ENCODE measurements at places on chromosomes 2 and 18. TPM values are rescaled to one million over a fixed set of nuclear protein-coding genes. Genes with fewer than 3 reads are reported as not detected.

- peaks cover 39% of the 10 kb centered on the region for H3K36me3 ChIP-seq
- no peak overlapping the region for H3K27ac ChIP-seq
- H3K27me3 ChIP-seq: no peaks in the 10 kb centered on the region
- DNase-seq: no peak
These were observed 49.0 kb downstream of the PIAS2 start for GRCh38 chr18:46868169-46868921.

- no peak overlapping the region for H3K4me3 ChIP-seq
- H3K4me1 ChIP-seq: no peaks in the 10 kb centered on the region
These were observed 329.3 kb downstream of the C1D start for GRCh38 chr2:67733517-67733916.

GRCh38 chr2:59232394-59233165, 991.5 kb upstream of the FANCL start:
- no peaks in the 10 kb centered on the region for H3K4me1 ChIP-seq
- H3K36me3 ChIP-seq: no peaks in the 10 kb centered on the region
- H3K27ac ChIP-seq: no peak overlapping the region
- no peaks in the 10 kb centered on the region for H3K27me3 ChIP-seq
- DNase-seq: no peak

- H3K4me3 ChIP-seq: no peak overlapping the region
- H3K4me1 ChIP-seq: no peaks in the 10 kb centered on the region
- no peaks in the 10 kb centered on the region for H3K36me3 ChIP-seq
- DNase-seq: no peak
These were observed 19.0 kb upstream of the NPAS2 start for GRCh38 chr2:100800915-100801314.

DNA sequence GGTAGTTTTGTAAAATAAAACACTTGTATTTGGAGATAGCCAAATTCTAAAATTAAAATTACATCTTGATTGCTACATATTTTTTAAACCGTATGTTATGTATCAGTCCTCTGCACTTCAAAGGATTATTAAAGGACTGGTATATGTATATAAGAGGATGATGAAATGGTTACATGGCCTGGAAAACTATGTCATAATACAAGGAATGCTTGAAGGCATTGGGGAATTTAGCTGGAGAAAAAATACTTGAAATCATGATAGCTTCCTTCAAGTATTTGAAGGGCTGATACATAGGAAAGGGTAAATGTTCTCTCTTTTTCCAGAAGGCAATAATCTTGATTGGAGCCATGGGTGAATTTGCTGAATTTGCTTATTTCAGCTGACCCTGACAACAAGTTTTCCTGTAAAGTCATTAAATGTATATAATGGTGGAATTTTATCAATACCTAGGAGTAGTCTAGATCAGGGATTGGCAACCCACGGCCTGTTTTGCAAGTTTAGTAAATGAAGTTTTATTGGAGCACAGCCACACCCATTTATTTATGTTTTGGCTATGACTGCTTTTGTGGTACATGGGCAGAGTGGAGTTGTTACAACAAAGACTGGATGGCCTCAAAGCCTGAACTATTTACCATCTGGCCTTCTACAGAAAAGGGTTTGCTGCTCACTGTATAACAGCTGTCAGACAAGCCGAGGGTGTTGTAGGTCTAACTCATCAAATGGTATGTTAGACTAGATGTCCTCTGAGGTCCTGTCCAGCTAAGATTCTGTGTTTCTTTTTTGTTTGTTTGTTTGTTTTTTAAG, 34.4 kb downstream of the ACYP2 start:
- no peak for DNase-seq
- H3K4me1 ChIP-seq: no peaks in the 10 kb centered on the region
- H3K36me3 ChIP-seq: no peaks in the 10 kb centered on the region
- no peak overlapping the region for H3K4me3 ChIP-seq
- H3K27me3 ChIP-seq: no peaks in the 10 kb centered on the region

DNA sequence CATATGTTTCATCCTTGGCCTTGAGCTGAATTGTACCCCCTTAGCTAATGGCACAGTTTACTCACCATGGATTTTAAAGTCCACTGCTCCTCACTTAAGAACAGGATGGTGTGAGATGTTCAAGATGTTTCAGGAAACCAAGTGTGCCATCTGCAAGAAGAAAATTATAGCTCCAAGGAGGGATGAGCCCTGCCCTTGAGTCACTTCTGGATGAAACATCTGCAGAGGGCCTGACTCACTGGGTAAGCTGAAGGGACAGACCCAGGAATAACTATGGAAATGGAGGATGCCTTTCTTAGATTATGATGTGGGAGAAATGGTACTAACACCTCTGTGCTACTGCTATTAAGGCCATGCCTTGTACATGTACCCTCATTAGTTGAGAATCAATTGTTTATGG, 6.4 kb downstream of the MARS2 start:
- peaks cover 42% of the 10 kb centered on the region for H3K4me1 ChIP-seq
- peaks cover 46% of the 10 kb centered on the region for H3K36me3 ChIP-seq
- H3K27me3 ChIP-seq: no peaks in the 10 kb centered on the region
- no peak overlapping the region for H3K4me3 ChIP-seq
- no peak for DNase-seq
- no peak overlapping the region for H3K27ac ChIP-seq

DNA sequence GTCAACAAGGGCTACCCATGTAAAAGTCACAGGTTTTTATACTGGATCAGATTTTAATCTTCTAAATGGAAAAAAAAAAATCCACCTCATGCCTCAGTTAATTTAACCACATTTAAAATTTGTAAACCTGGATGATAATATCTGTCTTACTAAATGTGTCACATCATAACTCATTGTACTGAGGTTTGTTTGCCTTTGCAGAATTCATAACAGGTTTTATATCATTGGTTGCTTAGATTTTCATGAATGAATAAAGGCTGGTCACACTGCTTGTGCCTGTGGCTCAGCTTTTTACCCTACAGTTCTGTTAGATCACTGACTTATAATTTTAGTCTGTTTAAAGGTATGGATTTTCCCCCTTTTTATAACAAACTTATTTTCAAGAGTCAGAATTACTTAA, 48.9 kb downstream of the PSMD14 start:
- DNase-seq: no peak
- peaks cover 30% of the 10 kb centered on the region for H3K36me3 ChIP-seq
- H3K27ac ChIP-seq: no peak overlapping the region

- H3K4me1 ChIP-seq: no peaks in the 10 kb centered on the region
- H3K27ac ChIP-seq: no peak overlapping the region
- no peak for DNase-seq
- peaks cover 4% of the 10 kb centered on the region for H3K27me3 ChIP-seq
- H3K4me3 ChIP-seq: no peak overlapping the region
- H3K36me3 ChIP-seq: no peaks in the 10 kb centered on the region
These were observed 115.8 kb upstream of the SIX3 start for GRCh38 chr2:44825702-44826101.

SNORC gene
- 1.9 TPM for total RNA-seq

PKP4 gene
- 27.0 TPM for total RNA-seq

IL36RN gene
- total RNA-seq: not detected

BMP10 gene
- not detected for total RNA-seq

BCL11A gene
- total RNA-seq: 0.21 TPM

IL1RN gene
- 15.9 TPM for total RNA-seq

INHA gene
- total RNA-seq: not detected

IL36A gene
- total RNA-seq: 0.34 TPM

Measured in activated T-helper 2 cell treated with anti-CD3 and anti-CD28 coated beads, Interferon-gamma antibody, Interleukin-2, Interleukin-4, amounts not matched to agents 10 μg/mL and 5 μg/mL and 100 μg/mL, durations not matched to agents 14 hours and 24 hours and 36 hours (primary cell).